Brain (organoid and tissue), 16 donors: ENCODE measurements at places on chromosomes 12 and 14.
A peak's percentile ranks its signal among the peaks of the same experiment; 100 is the strongest.

GRCh38 chr14:50008562-50008961 lies 107.8 kb downstream of the VCPKMT start:
- DNase-seq = no peak

DNA sequence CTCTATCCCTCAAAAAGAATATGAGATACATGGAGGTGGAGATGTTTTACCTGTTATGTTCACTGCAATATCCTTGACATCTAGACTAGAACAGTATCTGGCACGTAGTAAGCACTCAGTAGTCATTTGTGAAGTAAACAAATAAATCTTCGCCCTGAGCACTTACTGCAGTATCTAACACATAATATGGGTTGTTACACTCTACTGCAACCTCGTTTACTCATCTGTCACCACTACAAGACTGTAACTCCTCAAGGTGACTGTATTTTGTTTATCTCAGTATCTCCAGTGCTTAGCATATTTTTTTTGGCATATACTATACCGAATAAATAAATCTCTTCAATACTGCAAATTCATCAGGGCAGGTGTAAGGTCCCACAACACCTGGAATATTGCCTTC lies 66.1 kb downstream of the WASHC3 start:
- DNase-seq = no peak

GRCh38 chr12:45423931-45424330 lies 208.0 kb downstream of the ANO6 start:
- no peak for DNase-seq

- DNase-seq = no peak
Measured at GRCh38 chr12:68001486-68002466, 12.5 kb downstream of the IFNG-AS1 start.

- peak; percentile 52 for DNase-seq
Measured at GRCh38 chr12:108175310-108175709, 46.2 kb downstream of the WSCD2 start.

- DNase-seq = no peak
Measured at GRCh38 chr14:103314496-103315277, 19.4 kb upstream of the EIF5 start.

- DNase-seq = no peak
Measured at GRCh38 chr14:96581902-96582301, 79.7 kb downstream of the PAPOLA start.

DNA sequence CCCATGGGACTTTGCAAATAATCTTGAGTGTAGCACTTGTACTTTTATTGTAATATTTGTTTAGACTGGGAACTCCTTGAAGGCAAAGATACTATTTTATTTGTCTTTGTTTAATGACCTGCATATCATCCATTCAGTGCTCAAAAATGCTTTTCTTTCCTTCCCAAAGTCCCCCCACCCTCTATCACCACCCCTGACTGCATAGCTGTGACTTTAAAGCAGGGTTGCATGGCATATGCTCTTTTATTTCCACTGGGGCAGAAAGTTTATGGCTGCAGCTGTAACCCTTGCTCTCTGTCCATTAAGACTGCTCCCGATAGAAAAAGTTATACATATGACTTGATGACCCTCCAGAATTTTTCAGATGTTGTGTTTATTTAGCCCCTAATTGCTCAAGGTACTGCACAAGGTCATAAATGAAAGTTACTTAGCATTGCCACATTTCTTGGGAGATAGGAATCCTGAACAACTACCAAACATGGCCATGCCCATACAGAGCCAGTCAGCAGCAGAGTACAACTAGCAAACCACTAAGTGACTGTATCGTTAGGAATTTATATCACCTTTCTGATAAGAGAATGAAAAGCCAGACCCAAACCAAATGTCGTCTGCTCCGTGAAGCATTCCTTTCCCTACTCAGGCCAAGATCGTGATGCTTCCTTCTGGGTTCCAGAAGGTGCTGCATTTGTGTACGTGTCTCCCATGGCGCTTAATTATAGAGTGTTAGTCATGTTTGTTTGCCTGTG lies 114.3 kb downstream of the DIP2B start:
- DNase-seq = no peak

DNA sequence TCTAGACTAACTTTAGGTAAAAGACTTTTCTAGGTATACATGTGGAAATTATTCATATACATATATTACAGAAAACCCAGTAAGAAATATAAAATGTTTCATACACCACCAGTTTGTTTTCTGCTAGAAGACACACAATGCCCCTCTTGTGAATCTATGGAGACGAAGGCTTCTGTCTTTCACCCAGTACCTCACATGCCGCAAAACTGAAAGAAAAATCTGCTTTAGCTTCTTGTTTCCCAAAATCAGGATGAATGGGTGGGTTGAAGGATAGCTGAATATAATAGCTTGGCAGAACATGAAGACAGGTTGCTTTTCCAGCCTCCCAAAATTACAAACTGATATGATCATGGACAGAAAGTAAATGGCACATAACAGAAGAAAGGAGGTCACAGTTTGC lies 1.3 kb downstream of the TAS2R30 start:
- no peak for DNase-seq

GRCh38 chr12:19215115-19215514 lies 85.6 kb downstream of the PLEKHA5 start:
- DNase-seq = no peak
